ENCODE measurements at places on chromosomes 3 and 15. TPM values are rescaled to one million over a fixed set of nuclear protein-coding genes. Genes with fewer than 3 reads are reported as not detected.

Gene CEMIP
- total RNA-seq: not detected

Gene CTXN2
- total RNA-seq: 0.05 TPM

Gene GOLGA8J
- not detected for total RNA-seq

Gene STRIT1
- not detected for total RNA-seq

Gene KCNMB2
- total RNA-seq: not detected

Gene ENTPD3
- total RNA-seq: not detected

Gene NPAP1
- total RNA-seq: not detected

Gene CNTN3
- not detected for total RNA-seq

Gene CHRNA7
- 0.11 TPM for total RNA-seq

Gene CAPN7
- 20.4 TPM for total RNA-seq

Gene ACTC1
- not detected for total RNA-seq

Gene FAM107A
- total RNA-seq: not detected

Gene GALNT15
- not detected for total RNA-seq

Gene RTP1
- total RNA-seq: not detected

Gene CPN2
- not detected for total RNA-seq

Gene PLA2G4E
- total RNA-seq: not detected

Gene DAPK2
- total RNA-seq: 1.0 TPM
